Brain pericyte (primary cell): ENCODE measurements at places on chromosomes 7 and 10.

DNA sequence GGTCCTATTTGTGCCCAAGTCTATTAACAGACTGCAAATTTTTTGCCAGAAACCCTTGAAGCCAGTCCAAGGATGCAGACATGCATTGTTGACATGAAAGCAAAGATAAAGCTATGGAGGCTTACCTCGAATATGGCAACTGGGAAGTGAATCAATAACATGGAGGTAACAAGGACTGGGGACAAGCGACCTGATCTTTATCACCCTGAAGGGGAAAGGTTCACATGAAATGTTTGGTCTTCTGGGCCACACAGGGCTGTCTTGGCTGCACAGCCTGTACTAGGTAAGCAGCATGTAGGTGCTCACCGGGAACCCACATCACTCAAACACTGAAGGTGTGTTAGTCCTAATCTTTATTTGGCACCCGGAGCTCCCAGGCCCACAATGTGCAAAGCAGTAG, 17.9 kb downstream of the ERCC6 start:
- DNase-seq = no peak

DNA sequence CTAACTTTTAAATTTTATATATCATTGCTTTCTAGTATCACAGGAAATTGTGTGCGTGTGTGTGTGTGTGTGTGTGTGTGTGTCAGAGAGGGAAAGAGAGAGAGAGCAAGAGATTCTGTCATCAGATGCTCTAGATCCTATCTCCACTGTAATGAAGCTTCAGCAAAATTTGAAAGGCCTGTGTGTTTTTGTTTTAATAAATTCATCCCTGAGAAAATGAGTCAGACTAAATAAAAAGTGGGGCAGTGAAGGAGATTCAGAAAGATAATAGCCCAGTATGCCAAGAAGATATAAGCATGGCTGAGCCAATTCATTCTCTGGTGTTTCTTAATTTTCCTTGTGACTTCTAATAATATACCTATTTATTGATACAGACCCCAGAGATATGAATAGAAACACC, 184.2 kb upstream of the TMEM196 start:
- no peak for DNase-seq

GRCh38 chr7:84137812-84138211, 56.8 kb downstream of the SEMA3A start:
- DNase-seq = no peak

GRCh38 chr10:69504576-69505250, 53.4 kb downstream of the TSPAN15 start:
- no peak for DNase-seq
